NCI-H1092 treated with DMSO at 0.1 percent for 48 hours (cell line): ENCODE measurements at places on chromosomes 3 and 15.

GRCh38 chr3:159080821-159081220, 279.0 kb downstream of the MFSD1 start:
- no peak for DNase-seq

DNA sequence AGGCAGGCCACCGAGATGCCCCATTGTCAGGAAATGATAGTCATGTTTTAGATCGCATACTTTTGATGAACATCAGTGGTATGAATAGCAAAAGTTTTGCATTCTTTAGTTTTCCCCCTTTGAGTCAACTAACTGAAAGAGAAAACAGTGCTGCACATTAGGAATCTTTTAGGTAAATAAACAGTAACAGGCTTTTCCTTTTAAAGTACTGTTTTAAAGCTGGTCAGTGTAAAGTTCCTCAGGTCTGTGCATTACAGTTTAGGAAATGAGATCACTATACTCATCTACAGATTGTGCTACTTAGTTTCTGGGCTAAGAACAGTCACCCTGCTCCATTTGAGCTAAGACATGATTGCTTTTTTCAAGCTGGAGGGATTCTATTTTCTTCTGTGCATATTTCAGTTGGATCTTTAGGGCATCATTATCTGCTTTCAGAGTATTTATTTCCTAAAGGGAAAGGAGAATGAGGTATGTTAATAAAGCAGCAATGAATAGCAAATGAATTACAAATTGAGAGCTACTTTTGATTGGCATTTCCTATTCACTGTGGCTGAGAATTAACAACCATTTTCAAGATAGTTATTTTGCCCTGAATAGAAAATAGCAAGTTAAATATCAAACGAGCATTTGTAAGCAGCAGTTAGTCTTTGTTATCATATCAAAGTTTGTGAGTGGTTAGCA, 36.5 kb downstream of the FAM98B start:
- no peak for DNase-seq

DNA sequence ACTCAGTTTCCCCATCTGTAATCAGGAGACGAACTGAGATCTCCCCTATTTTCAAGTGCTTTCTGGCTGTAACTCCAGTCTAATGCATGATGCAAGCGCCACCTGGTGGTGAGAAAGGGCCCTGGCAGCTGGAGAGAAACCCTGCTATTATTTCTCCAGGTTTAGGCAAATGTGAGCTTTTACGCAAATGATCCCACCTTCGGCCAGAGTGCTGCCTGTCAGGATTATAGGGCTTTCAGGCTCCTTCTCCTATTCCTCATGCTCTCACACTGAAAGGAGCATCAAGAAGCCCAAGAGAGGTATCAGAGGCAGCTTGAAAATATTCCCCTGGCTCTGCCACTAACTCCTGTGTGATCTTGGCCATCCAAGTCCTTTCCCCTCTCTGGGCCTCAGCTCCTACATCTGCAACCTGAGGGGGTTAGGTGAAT, 93.9 kb upstream of the RASGRF1 start:
- DNase-seq = peak; percentile 47

- DNase-seq = peak; percentile 63
These were observed 88.1 kb downstream of the CORO2B start for GRCh38 chr15:68666812-68667450.

- peak; percentile 34 for DNase-seq
These were observed 612 bp downstream of the APPL1 start for GRCh38 chr3:57227930-57228751.

GRCh38 chr3:132984181-132984580, 54.0 kb upstream of the TMEM108 start:
- DNase-seq = no peak

- no peak for DNase-seq
These were observed 548.1 kb upstream of the LMCD1 start for GRCh38 chr3:7953449-7954014.

GRCh38 chr3:2114617-2115275, 16.1 kb downstream of the CNTN4 start:
- DNase-seq = no peak

DNA sequence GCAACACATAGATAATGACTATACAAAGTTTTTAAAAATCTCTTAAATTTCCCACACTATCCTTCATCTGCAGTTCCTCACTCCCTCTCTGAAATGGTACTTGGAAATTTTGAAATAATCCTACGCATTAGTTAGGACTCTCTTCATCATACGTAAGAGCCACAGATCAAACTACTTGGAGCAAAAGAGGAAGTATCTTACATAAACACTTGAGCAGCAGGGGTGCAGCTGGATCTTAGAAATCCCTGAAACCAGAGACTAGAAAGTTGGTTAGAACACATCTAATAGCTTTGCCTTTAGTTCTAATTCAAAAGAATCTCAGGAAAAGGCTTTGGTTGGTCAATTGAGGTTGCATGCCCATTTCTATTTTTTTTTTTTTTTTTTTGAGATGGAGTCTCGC, 38.8 kb upstream of the ZNF445 start:
- DNase-seq = no peak

GRCh38 chr3:9064850-9065249, 101.6 kb upstream of the RAD18 start:
- no peak for DNase-seq

DNA sequence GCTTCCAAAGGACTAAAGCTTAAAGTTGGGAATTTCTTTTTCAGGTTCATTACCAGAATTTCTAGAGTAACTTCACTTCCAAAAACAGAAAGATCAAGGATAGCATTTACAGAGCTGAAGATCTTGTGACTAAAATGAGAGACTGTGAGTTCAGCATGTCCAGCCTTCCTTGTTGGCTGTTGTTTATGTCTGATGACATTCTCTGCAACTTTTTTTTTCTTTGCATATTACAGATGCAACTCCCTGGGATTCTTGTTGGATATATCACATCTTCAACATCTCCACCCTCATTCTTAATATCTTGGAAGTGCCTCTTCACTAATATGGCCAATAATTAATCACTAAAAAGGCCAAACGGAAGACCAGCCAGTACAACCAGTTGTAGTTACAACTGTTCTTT, 86.2 kb upstream of the FRMD4B start:
- DNase-seq = no peak

DNA sequence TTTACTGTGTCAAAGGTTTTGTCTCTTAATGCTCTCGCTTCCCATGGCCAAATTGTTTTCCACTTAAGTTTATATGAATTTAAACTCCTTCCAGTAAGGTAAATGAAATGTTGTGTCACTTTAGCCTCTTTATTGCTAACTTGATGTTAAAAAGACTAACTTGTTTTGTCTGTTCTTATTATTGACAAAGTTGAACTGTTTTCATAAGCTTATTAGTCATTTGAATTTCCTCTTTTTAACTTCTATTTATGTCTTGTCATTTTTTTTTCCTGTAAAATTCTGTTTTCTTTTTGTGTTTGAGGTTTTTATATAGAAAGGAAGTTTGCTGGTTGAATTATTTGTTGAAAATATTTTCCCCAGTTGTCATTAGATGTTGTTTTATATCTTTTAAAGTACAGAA, 25.8 kb downstream of the FAM98B start:
- no peak for DNase-seq

GRCh38 chr3:69116897-69117296, 5.5 kb downstream of the LMOD3 start:
- DNase-seq = no peak
